ENCODE measurements at places on chromosomes 1 and 21. TPM values are rescaled to one million over a fixed set of nuclear protein-coding genes. Genes with fewer than 3 reads are reported as not detected.

- peak; percentile 44 for DNase-seq
These were observed 8.4 kb upstream of the SLC19A1 start for GRCh38 chr21:45550522-45551210.

GRCh38 chr1:50700621-50701020, 259.4 kb downstream of the FAF1 start:
- no peak for DNase-seq

DNA sequence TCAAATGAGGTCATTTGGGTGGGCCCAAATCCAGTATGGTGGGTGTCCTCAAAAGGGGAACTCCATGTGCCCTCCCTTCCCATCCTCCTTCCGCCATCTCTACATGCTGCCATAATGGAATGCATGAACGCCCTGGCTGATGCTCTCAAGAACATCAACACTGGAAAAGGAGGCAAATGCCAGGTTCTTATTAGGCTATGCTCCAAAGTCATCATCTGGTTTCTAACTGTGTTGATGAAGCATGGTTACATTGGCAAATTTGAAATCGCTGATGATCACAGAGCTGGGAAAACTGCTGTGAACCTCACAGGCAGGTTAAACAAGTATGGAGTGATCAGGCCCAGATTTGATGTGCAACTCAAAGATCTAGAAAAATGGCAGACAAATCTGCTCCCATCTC, 16.6 kb upstream of the TRIM45 start:
- no peak for DNase-seq

DNA sequence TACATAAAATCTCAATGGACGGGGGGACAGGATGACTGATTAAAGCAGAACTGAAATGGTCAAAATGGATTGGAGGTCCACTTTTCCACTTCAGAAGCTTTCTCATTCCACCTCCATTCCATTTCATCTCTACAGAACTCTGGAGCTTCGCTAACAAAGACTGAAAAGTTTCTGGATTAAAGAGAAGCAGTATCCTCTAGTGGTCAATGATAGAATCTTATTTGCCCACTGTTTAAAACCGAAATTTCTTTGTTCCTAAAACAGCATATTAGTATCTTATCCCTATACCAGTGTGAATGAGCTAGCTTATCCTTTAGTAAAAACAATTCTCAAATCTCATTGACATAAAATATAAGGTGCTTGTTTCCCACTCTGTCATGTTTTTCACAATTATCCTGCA, 890.6 kb downstream of the KCNT2 start:
- no peak for DNase-seq

GRCh38 chr1:219227360-219228057, 53.8 kb downstream of the LYPLAL1 start:
- DNase-seq: no peak

SPRR4 gene
- not detected for total RNA-seq

DNA sequence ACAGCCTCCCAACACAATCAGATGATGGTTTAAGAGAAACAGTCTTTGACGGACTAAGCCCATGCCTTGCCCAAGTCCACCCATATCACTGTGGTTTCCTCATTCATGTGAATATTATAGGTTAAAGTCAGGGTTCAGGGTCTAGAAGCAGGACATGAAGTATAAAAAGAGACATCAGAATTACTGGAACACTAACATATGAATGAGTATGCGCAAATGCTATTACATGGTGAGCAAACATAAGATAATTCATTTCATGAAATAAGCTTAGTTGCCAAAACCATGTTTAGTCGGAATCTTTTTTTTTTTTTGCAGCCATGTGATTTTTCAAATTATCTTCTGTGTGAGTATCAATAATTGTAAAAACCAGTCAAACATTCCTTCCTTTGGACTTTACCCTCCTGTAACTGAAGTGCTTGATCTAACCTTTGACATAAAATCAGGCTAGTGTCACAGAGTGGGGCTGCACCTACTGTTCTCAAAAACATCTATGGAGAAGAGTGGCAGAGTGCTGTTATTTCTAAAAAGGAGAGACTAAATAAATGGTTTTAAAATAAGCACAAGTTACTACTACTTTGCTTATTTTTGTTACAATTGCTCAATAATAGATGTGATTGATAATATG, 84.9 kb upstream of the NRIP1 start:
- no peak for DNase-seq

GRCh38 chr1:57311006-57311405, 112.9 kb downstream of the DAB1 start:
- no peak for DNase-seq

- no peak for DNase-seq
These were observed 145.2 kb downstream of the PGBD5 start for GRCh38 chr1:230280906-230281413.

RXRG gene
- total RNA-seq: not detected

- DNase-seq: no peak
These were observed 6.2 kb upstream of the DEPDC1 start for GRCh38 chr1:68503085-68503484.

Measured in CD8-positive, alpha-beta memory T cell (primary cell).